ENCODE measurements at places on chromosomes 1 and 21.

DNA sequence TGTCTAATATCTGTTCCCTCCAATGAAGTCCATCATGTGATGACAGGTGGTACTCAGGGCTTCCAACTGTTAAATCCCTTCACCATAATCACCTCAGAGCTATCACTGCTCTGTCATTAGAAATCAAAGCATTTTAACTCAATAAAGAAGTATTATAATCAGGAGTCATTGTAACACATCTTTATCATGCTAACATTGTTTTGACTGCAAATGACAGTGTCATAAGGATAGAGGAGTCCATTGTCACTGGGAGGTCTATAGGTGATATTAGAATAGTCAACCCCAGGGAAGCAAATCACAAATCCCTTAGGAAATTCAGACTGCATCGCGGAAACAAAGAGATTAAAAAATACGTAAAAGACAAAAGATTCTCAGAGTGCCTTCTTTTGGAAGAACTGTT is 30.8 kb downstream of the LRRC53 start:
- H3K36me3 ChIP-seq, result no peaks in the 10 kb centered on the region
- no peaks in the 10 kb centered on the region for H3K27me3 ChIP-seq
- no peaks in the 10 kb centered on the region for H3K4me1 ChIP-seq
- no peak overlapping the region for H3K4me3 ChIP-seq
- H3K27ac ChIP-seq, result no peak overlapping the region

- H3K27ac ChIP-seq, result no peak overlapping the region
- no peaks in the 10 kb centered on the region for H3K36me3 ChIP-seq
- H3K27me3 ChIP-seq, result peaks cover 18% of the 10 kb centered on the region
- DNase-seq, result peak; percentile 80
These were observed 24.5 kb downstream of the ELF3 start for GRCh38 chr1:202034683-202035462.

GRCh38 chr1:7152655-7153054 is 367.4 kb downstream of the CAMTA1 start:
- H3K4me3 ChIP-seq, result no peak overlapping the region
- no peak overlapping the region for H3K27ac ChIP-seq
- no peak for DNase-seq
- no peaks in the 10 kb centered on the region for H3K36me3 ChIP-seq
- H3K27me3 ChIP-seq, result peaks cover 31% of the 10 kb centered on the region

GRCh38 chr21:45822429-45823099 is 159.0 kb upstream of the COL6A1 start:
- H3K4me3 ChIP-seq, result no peak overlapping the region
- H3K4me1 ChIP-seq, result peaks cover 52% of the 10 kb centered on the region
- H3K27me3 ChIP-seq, result peaks cover 23% of the 10 kb centered on the region

DNA sequence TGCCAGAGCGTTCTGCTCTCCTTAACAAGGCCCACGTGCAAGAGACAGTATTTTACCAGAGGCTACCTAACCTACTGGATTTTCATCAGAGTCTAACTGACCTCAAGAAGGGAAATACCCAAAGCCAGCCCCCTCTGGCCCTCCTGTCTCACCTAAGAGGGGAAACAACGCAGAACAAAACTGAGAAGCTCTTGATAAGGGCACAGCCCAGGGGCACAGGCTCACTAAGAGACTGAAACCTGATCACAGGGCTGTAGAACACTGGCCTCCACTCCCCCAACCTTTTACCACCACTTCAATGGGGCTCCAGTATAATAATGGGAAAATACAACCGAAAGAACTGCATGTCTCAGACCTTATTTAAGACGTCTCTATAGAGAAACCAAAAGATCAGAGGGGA is 449.5 kb upstream of the CAMK1G start:
- DNase-seq, result no peak
- H3K36me3 ChIP-seq, result no peaks in the 10 kb centered on the region
- H3K27me3 ChIP-seq, result no peaks in the 10 kb centered on the region
- no peak overlapping the region for H3K27ac ChIP-seq
- no peak overlapping the region for H3K4me3 ChIP-seq

DNA sequence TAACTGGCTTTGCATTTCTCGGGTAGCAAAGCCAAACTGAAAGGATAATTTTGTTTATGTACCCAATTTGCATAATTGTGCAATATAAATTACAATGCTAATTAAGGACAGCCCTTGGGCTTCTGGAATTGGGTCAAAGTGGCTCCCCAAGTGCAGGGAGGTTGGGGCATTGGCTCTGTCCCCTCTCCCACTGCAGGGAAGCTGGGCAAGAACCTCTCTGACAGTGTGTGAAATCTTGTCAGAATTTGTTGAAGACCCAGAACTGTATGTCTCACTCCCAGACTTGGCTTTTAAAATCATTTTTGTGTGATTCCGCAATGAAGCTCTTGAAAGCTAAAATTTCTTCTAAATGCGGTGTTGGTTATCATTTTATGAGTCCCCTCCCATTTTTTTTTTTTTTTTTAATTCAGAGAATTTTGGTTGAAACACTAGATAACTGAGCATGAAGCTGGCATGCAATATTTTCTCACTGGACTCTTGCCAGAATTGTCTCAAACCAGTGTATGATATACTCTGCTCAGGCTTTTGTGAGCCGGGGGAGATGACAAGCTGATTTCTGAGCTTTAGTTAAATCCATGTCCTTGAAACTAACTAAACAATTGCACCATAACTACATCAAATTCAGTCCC is 878.9 kb upstream of the CXADR start:
- H3K27ac ChIP-seq, result no peak overlapping the region
- no peaks in the 10 kb centered on the region for H3K4me1 ChIP-seq
- no peak overlapping the region for H3K4me3 ChIP-seq
- no peak for DNase-seq
- H3K36me3 ChIP-seq, result no peaks in the 10 kb centered on the region

GRCh38 chr1:205315008-205315618 is 6.4 kb downstream of the NUAK2 start:
- no peaks in the 10 kb centered on the region for H3K27me3 ChIP-seq
- H3K4me3 ChIP-seq, result no peak overlapping the region
- H3K36me3 ChIP-seq, result peaks cover 24% of the 10 kb centered on the region
- no peak for DNase-seq

GRCh38 chr1:24558902-24559791 is 3.3 kb downstream of the NCMAP start:
- no peaks in the 10 kb centered on the region for H3K36me3 ChIP-seq
- H3K4me1 ChIP-seq, result peaks cover 10% of the 10 kb centered on the region
- H3K27ac ChIP-seq, result no peak overlapping the region
- no peak overlapping the region for H3K4me3 ChIP-seq

DNA sequence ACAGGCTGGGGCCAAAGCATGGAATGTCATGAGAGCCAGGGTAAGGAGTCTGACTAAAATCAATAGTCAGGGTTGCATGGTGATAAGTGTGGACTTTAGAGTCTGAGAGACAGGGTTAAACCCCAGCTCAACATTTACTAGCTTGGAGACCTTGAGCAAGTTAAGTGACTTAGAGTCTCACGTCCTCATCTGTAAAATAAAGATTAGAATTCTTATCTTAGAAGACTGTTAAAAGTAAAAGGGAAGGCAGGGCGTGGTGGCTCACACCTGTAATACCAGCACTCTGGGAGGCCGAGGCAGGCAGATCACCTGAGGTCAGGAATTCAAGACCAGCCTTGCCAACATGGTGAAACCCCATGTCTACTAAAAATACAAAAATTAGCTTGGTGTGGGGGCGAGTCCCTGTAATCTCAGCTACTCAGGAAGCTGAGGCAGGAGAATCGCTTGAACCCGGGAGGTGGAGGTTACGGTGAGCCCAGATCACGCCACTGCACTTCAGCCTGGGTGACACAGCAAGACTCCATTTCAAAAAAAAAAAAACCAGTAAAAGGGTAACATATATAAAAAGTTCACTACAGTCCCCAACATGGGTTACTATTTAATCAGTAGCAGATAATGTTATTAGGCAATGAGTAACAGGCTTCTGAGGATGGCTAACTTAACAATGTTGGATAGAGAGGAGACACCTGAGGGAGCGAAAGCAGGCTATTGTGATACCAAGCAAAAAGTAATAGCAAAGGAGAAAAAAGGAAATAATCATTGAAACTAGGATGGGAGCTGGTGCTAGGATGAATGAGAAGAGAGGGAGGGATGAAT is 20.8 kb downstream of the TMCO1 start:
- H3K27ac ChIP-seq, result no peak overlapping the region
- H3K27me3 ChIP-seq, result no peaks in the 10 kb centered on the region
- no peak for DNase-seq
- H3K36me3 ChIP-seq, result peaks cover 18% of the 10 kb centered on the region

DNA sequence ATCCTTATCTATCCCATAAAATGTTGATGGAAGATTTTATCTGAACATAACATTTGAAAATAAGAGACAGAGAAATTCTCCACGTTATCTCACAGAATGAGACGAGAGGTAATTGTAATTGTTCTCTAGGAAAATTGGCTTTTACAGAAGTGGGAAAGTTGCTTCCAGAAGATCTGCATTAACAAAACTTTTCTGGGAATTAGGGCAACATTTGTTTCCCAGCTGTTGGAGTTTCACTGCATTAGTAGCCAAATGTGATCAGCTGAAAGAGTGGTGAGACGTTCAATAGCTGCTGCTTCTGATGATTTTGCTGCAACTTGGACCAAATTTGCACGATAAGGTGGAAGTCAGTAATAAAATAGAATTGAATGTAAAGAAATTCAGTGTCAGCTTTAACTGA is 7.6 kb downstream of the CHODL start:
- no peaks in the 10 kb centered on the region for H3K36me3 ChIP-seq
- H3K4me3 ChIP-seq, result no peak overlapping the region
- no peaks in the 10 kb centered on the region for H3K4me1 ChIP-seq

GRCh38 chr1:224644553-224645154 is 28.5 kb downstream of the CNIH3 start:
- peaks cover 22% of the 10 kb centered on the region for H3K36me3 ChIP-seq
- H3K27ac ChIP-seq, result no peak overlapping the region
- peaks cover 75% of the 10 kb centered on the region for H3K4me1 ChIP-seq

DNA sequence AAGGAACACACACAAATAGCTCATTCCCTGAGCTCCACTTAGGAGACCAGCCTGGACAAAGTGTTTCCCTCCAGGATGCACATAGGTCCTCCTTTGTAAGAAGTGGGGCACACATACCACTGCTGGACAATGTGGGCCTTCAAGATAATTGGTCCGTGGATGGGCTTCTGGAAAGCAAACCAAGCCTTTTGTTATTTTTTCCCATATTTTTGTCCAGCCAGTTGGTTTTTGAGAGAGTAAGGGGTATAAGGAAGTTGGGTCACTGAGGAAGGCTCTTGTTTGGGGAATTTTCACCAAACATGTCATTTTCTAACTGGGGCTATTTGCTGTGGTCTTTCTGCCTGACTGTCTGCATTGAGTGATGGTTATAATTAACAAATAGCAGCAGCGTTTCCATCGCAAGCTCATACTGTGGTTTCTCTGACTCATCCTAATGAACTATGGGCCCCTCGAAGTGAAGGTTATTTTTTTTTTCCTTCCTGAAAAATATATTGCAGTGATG is 306.3 kb upstream of the DUSP10 start:
- H3K27me3 ChIP-seq, result peaks cover 3% of the 10 kb centered on the region
- peak; percentile 49 for DNase-seq
- peak overlapping the region; percentile 62 for H3K27ac ChIP-seq
- peaks cover 42% of the 10 kb centered on the region for H3K4me1 ChIP-seq

- no peaks in the 10 kb centered on the region for H3K36me3 ChIP-seq
- H3K27me3 ChIP-seq, result no peaks in the 10 kb centered on the region
- no peak overlapping the region for H3K4me3 ChIP-seq
- no peak for DNase-seq
- H3K27ac ChIP-seq, result no peak overlapping the region
- H3K4me1 ChIP-seq, result no peaks in the 10 kb centered on the region
These were observed 291.9 kb upstream of the USP25 start for GRCh38 chr21:15437883-15438282.
